Activated T-helper 17 cell treated with anti-CD3 and anti-CD28 coated beads, Interleukin-2, amount 50 U/mL, for 72 hours (primary cell): ENCODE measurements at places on chromosomes 2 and 18. TPM values are rescaled to one million over a fixed set of nuclear protein-coding genes. Genes with fewer than 3 reads are reported as not detected.

SCN1A gene
- not detected for total RNA-seq

- ATAC-seq, result no peak
These were observed 11.2 kb downstream of the RHBDD1 start for GRCh38 chr2:226847090-226847489.

DNA sequence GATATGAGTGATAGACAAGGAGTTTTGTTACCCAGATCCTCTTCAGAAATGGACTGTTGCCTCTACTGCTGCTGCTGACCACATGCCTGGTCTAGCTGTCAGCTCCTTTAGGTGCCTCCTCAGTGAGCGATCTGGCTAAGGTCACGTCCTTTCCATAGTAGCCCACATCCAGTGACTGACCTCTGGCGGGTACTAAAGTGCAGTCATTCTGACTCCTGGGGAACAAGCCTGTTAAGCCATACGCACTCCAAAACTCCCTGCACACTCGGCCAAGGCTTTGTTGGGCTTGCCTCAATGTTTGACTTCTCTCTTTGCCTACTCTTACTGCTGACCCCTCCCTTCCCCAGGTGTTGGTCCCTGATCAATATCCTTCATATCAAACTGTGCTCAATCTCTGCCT lies 685.2 kb downstream of the IRS1 start:
- ATAC-seq, result no peak

DNA sequence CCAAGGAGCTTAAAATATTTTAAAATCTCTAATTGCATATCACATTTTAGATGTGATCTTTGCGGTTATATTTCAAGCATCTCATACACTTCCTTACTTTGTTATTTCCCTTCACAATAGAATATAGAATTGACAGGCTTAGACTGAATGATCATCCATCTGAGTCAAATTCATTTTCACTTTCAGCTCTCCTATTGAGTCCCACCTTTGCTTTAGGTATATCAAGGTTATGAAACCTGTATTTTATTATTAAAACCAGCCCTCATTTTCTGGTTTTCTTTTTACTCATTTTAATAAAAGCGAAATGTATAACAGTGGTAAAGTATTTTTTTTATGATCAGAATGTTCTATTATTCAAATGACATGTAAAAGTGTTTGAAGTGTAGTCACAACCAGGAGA lies 162.9 kb upstream of the KYNU start:
- no peak for ATAC-seq

- no peak for ATAC-seq
These were observed 287.9 kb upstream of the VRK2 start for GRCh38 chr2:57758686-57759085.

DNA sequence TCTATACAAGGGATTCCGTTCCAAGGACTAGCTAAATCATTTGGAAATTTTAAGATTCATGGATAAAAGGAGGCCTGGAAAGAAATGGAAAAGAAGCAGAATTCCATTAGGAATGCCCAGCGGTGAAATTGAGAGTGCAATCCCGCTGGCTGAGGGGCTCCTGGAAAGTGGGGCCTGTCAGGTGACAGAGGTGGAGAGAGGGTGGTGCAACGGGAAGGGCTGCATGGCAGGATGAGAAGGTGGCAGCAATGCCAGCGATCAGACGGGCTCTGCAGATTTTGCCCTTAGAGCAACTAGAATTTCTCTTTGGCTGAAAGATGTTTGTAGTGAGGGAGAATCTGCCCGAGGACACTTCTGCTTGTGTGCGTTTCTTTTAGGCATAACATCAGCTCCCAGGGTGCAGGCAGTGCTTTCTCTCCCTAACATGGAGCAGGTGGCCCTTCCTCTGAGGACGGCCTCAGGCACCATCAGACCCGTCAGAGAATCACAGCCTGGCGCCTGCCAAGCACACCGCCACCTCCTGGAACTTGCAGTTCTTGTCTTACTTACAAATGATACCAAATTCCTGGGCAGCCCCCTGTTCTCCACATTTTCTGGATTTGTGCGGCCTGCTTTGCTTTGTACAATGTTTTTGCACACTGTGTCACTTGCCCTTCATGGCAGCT lies 261.6 kb downstream of the NDUFA10 start:
- ATAC-seq, result no peak
